ENCODE measurements at places on chromosomes 12 and 14. TPM values are rescaled to one million over a fixed set of nuclear protein-coding genes. Genes with fewer than 3 reads are reported as not detected.

The TROAP gene
- 2.2 TPM for total RNA-seq

The GPR68 gene
- 0.81 TPM for total RNA-seq

The RPL6 gene
- 633 TPM for total RNA-seq

The MBIP gene
- total RNA-seq = 6.7 TPM

The KRT8 gene
- total RNA-seq = 7.3 TPM

GRCh38 chr12:14779834-14780233 is 23.4 kb downstream of the WBP11 start:
- no peak for DNase-seq

DNA sequence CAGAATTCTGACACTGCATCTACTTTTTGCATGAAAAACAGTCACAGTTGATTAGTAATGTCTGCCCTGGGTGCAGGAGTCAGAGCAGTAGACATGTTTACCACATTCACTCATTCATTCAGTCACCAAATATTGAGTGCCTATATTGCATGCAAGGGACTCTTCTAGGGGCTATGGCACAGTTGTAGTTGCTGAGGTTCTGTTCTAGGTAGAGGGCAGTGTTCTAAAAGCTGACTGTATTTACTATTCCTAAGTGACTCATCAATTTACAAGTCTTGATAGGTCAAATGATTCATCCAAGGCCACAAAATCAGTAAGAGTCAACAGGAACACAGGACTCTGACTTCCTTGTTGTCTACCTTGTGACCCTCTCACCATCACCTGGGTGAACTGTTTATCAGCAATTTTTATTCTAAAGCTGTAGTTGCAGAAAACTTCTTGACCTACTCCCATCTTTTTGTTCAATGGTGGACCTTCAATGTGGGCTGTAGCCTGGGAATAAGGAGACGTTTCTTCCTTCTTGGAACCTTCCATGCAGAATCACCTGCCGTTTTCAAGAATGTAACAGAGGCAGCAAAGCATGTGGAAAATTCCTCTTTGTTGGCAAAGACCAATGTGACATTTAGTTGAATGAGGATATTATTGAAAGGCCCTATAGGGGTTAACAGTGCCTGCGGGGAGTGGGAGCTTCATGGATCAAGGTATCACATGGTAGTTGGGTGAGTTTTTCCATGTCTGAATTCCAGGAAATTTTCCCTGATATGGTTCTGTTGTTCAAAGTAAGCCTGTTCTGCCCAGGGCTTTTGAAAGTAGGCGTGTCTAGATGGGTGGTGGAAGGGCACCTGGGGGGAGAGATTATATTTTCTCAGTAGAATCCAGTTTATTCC is 223.2 kb downstream of the KTN1 start:
- no peak for DNase-seq

GRCh38 chr12:58247633-58248032 is 306.3 kb downstream of the ATP23 start:
- no peak for DNase-seq

- DNase-seq = no peak
These were observed 61.2 kb downstream of the NOC4L start for GRCh38 chr12:132205271-132206045.

- DNase-seq = no peak
These were observed 86.9 kb upstream of the IGF1 start for GRCh38 chr12:102567031-102567985.

GRCh38 chr14:31435276-31435675 is 14.9 kb upstream of the HEATR5A start:
- DNase-seq = no peak

GRCh38 chr14:92770484-92770883 is 22.1 kb upstream of the LGMN start:
- no peak for DNase-seq

GRCh38 chr12:52036587-52037171 is 14.6 kb upstream of the NR4A1 start:
- no peak for DNase-seq

- no peak for DNase-seq
These were observed 107.5 kb downstream of the SINHCAF start for GRCh38 chr12:31218203-31219025.

DNA sequence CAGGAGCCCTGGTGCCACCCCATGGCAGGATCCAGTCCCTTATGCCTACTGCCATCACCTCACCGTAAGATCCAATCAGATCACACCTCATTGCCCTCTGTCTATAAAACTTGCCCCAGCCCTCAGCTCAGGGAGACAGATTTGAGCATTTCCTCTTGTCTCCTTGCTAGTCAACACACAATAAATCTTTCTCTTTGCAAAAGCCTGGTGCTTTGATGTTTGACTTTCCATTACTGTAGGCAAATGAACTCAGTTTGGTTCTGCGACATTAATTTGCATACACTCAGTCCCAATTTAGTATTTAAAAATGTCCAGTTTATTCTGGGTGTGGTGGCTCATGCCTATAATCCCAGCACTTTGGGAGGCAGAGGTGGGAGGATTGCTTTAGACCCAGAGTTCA is 188.4 kb downstream of the AEBP2 start:
- DNase-seq = no peak
